Lower lobe of right lung (tissue), 2 donors: ENCODE measurements at places on chromosomes 2 and 18. TPM values are rescaled to one million over a fixed set of nuclear protein-coding genes. Genes with fewer than 3 reads are reported as not detected.

Gene CDH2
- 0.68 TPM for total RNA-seq

DNA sequence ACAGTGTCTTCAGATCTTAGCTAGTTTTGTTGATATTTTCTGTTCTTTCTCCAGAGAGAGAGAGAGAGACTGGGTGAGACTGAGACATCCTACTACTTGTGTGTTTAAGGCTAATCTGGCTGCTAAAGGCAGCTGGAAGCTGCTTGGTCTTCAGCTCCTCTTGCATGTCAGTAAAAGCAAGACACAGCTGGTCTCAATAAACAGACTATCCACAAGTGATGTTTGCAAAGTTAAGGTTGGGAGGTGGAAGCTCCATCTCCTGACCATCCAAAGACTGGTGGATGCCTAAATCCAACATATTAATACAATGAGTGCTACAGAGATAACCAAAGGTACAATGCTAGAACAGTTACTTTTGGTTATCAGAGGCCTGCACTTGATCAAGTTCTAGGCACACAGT is 17.8 kb downstream of the ERFE start:
- peaks cover 96% of the 10 kb centered on the region for H3K36me3 ChIP-seq
- DNase-seq: no peak
- no peaks in the 10 kb centered on the region for H3K27me3 ChIP-seq
- no peaks in the 10 kb centered on the region for H3K4me1 ChIP-seq
- H3K27ac ChIP-seq: no peak overlapping the region

Gene PRSS56
- not detected for total RNA-seq

DNA sequence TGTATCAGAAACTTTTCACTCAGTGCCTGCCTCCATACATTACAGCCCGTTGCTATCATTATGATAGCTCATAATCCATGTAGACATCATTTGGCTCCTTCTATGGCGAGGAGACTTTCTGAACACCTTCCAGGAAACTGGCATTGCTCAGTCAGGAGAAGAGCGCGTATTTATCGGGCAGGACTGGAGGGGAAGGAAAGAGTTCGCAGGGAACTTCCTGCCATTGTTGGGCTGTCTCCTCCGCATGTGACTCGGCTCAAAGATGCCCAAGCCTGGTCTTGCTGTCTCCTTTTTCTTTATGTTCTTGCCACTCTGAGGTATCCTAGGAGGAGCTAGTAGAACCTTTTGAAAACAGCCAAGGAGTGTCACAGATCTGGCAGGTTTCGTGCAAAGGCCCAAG is 156.8 kb downstream of the CTIF start:
- H3K27me3 ChIP-seq: no peaks in the 10 kb centered on the region
- no peak overlapping the region for H3K4me3 ChIP-seq
- H3K36me3 ChIP-seq: no peaks in the 10 kb centered on the region
- H3K4me1 ChIP-seq: peaks cover 12% of the 10 kb centered on the region

DNA sequence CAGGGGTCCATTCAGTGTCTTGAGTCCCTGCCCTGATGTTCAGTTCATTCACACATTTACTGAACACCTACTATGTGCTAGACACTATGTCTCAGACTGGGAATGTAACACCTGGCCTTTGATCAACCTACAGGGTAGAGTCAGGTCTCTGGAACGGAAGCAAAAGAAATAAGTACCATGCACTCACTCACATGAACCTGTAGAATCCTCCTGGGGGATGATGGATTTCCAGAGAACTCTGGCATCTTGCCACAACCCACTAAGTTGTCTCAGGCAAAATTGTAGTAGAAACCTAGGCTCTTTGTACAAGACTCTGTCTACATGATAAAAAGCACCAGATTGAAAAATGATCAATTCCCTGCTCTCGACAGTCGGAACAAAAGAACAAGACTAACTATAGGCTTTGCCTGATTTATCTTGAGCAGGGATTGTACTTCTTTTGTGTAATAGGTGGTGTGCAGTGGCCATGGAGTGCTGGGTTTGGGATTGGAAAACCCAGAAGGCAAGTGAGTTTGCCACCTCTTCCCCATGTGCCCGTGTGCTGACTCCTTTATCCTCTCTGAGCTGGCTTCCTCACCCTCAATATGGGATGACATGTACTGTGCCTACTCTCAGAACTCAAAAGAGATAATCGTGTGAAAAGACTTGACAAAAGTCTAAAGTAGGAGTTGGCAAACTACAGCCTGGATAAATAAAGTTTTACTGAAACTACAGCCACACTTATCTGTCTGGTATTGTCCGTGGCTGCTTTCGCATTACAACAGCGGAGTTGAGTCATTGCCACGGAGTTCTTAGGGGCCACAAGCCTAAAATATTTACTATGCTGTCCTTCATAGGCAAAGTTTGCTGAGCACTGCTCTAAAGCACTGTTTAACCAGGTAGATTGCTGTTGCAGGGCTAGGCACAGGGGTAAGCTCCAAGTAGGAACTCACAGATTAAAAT is 4.4 kb downstream of the CAPN14 start:
- no peak overlapping the region for H3K27ac ChIP-seq
- no peaks in the 10 kb centered on the region for H3K36me3 ChIP-seq
- no peak overlapping the region for H3K4me3 ChIP-seq
- no peaks in the 10 kb centered on the region for H3K27me3 ChIP-seq
- H3K4me1 ChIP-seq: no peaks in the 10 kb centered on the region

Gene CRYGC
- not detected for total RNA-seq

- no peaks in the 10 kb centered on the region for H3K27me3 ChIP-seq
- no peak overlapping the region for H3K4me3 ChIP-seq
- no peaks in the 10 kb centered on the region for H3K4me1 ChIP-seq
- no peaks in the 10 kb centered on the region for H3K36me3 ChIP-seq
- DNase-seq: no peak
These were observed 134.1 kb downstream of the SLC8A1 start for GRCh38 chr2:40317761-40318160.

Gene GPR35
- 4.7 TPM for total RNA-seq

Gene IL1B
- total RNA-seq: 17.5 TPM
